Stimulated activated CD4-positive, alpha-beta T cell treated with anti-CD3 and anti-CD28 coated beads, Interleukin-2, amount 100 ng/mL, for 24 hours (primary cell): ENCODE measurements at places on chromosomes 3 and 15.

- DNase-seq: no peak
These were observed 217.3 kb downstream of the OSBPL10 start for GRCh38 chr3:31763731-31764130.

GRCh38 chr3:167350245-167350862 is 29.7 kb downstream of the ZBBX start:
- DNase-seq: no peak

DNA sequence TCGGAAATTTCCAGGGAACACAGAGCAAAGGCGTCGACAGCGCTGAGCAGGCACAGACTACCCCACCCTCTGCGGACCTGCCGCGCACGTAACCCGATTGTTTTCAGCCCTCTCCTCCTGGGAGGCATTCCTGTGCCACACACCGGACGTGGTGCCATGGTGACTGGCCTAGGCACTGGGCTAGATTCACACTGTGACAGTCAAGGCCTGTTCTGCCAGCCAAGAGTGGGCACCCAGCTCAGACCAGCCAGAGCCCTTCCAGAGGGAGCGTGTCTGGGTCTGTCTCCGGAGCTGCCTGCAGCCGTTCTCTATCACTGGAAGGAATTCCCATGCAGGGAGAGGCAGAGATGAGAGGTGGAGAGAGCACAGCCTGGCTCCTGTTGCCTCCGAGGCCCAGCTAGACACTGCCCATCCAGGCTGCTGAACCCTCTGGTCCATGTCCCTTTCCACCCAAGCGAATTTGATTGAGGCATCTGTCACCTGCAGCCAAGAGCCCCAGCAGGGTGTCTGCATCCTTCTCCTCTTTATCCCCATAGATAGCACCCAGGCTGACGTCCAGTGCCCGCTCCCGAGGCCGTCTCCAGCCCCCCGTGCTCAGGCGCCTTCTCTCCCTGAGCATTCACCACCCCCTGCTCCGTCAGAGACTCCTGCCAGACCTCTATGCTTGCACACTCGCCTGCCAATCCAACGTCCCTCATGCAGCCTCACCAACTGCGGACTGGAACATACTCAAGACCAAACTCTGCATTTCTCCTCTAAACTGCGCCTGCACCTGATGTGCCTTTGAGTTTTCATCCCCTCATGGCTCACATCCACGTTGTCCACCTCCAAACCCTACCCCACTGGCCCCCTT is 267.5 kb downstream of the OCA2 start:
- no peak for DNase-seq

GRCh38 chr3:51099794-51100535 is 285.1 kb upstream of the MANF start:
- no peak for DNase-seq

GRCh38 chr3:11564577-11565001 is 79.1 kb downstream of the VGLL4 start:
- DNase-seq: no peak

- no peak for DNase-seq
These were observed 51.9 kb downstream of the SV2B start for GRCh38 chr15:91151781-91152563.

DNA sequence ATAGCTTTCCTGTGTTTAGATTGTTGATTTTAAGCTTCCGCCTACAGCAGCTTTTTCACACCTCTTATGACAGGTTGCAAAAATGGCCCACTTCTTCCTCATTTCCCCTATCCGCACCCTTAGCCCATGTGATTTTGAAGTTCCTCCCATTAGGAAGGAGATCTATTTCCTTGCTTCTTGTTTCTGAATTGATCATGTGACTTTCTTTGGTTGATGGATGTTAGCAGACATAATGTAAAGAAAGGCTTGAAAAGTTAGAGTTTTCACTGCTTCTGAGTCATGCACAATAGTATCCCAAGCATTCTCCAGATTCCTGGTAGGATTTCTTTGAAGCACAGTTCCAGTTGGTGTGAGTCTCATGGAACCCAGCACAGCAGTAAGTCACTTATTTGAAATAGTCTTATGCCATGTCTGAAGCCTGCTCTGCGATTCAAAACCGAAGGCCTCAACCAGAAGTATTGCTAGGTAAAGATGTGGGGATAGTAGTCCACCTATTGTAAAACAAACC is 76.6 kb downstream of the EDEM1 start:
- no peak for DNase-seq

- no peak for DNase-seq
These were observed 167.1 kb upstream of the WNT5A start for GRCh38 chr3:55654123-55654760.

GRCh38 chr3:157447026-157447694 is 10.5 kb downstream of the PTX3 start:
- DNase-seq: no peak

- no peak for DNase-seq
These were observed 24.4 kb downstream of the MAGEF1 start for GRCh38 chr3:184687363-184688015.

DNA sequence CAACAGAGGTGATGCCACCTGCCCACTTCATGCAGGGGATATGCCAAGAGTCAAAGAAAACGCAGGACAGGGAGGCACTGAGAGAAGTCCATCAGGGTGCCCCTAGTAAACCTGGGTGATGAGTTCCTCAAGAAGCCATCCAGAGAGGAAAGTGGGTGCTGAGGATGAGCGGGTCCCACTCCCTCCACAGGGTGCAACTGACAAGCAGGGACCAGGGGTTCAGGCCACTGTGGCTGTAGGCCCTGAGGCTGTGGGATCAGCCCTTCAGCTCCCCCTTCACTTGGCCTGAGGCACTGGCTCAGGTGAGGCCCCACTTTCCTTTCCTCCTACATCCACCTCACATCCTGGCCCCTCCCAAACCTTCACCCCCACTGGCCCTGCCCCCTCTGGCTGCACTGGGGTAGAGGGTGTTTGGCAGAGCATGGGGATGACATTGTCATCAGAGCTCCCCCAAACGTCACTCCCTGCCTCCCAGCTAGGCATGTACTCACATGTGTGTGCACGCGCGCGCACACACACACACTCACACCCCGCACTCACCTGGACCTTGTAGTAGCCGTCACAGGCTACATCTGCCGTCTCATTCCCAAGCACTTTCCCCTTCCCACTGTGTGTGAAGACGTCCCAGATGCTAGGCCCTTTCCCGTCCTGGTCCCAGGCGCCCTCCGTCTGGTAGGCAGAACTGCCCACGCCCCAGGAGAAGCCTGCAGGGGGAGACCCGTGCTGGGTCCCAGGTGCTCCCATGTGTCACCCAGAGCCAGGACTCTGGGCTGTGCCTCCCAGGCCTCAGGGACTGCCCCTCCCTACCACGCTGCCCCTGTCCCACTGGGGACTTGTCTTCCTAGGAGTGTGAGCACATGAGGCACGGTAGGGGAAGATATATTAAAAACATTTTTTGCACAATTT is 1.4 kb downstream of the LCTL start:
- DNase-seq: no peak

DNA sequence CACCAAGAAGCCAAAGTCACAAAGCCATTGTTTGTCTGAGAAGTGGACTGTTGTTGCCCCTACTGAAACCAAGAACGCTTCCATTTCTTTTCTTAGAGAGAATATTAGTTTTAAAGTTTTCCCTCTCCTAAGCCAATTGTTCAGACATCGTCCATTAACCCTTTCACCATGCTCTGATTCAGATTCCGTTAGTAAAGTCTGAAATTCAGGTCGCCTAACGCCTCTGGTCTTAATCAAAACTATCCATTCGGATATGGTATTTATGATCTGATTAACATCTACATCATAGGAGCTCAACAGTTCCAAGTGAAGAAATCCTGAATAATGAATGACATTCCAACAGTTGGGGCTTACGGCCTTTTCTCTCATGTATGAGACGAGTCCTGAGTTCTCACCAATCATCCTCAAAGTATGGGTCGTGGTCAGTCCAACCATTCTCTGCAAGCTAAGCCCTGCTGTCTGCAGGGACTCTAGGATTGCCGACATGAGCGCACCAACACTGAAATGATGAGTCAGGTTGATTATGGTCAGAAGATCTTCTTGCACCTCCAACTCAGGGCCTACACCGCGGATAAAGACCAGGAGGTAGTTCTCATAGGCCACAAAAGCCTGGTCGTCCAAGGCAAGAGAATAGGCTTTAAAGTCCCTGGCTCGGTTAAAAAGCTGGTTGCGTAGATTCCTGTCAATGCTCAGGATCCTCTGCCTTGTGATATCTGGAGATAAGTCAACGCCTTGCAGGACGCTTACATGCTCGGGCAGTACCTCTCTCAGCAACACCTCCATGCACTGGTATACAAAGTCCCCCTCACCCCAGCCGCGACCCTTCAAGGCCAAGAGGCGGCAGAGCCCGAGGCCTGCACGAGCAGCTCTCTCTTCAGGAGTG is 767 bp downstream of the EPM2AIP1 start:
- no peak for DNase-seq

- no peak for DNase-seq
These were observed 99.8 kb upstream of the FGF7 start for GRCh38 chr15:49323207-49323606.

- no peak for DNase-seq
These were observed 3.9 kb downstream of the XIRP1 start for GRCh38 chr3:39188271-39189149.

- DNase-seq: no peak
These were observed 36.8 kb downstream of the RBMS3 start for GRCh38 chr3:29317659-29318173.

DNA sequence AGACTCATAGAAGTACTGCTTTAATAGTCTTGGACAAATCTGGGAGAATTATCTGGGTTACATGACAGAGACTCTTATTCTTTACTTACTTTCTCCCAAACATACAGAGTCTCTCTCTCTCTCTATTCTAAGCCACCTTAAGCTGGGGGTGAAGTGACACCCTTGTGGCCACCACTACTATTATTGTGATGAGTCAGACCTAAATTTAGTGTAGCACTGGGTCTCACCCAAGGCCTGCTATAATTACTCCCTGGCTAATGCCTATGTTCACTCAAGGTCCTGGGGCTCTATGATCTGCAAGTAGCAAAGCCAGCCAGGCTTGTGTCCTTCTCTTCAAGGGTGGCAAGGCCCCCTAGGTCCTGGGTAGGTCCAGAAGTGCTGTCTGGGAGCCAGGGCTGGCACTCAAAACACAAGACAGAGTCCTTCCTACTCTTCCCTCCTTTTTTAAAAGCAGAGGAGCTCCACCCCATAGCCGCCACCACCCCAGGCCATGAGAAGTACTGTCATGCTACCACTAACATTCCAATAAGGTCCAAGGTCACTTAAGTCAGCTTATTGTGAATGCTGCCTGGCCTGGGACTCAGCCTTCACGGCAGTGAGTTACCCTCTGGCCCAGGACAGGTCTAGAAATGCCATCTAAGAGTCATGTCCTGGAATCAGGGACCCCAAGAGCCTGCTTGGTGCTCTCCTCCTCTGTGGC is 183.6 kb downstream of the POLQ start:
- no peak for DNase-seq

- no peak for DNase-seq
These were observed 27.2 kb downstream of the VGLL4 start for GRCh38 chr3:11616551-11616950.

DNA sequence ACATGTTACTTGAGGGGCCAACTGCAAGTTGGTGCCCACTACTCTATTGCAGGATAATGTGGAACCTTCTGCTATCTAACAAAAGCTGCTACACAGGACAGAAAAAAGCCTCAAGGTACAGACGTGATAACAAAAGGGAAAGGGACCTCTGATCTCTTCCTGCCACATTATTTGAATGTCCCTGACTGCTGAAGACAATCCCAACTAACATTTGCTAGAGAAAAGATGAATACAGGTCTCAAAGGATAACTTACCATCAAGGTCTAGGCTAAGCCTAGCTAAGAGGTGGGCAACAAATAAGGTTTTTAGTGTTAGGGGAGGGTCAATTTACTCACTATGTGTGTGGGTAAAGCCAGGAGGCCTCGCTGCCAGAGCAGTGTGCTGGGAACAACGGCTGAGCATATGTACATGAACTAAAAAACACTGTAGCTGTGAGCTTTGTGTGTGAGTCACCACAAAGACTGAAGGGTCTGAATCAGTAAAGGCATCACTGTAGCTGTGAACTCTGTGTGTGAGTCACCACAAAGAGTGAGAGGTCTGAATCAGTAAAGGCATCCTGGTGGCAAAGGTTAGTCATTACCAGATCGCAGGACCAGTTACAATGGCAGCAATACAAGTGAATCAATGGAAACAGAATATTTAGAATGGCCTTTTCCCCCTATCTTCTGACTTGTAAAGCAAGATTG is 111.7 kb downstream of the LMLN start:
- peak; percentile 62 for DNase-seq

DNA sequence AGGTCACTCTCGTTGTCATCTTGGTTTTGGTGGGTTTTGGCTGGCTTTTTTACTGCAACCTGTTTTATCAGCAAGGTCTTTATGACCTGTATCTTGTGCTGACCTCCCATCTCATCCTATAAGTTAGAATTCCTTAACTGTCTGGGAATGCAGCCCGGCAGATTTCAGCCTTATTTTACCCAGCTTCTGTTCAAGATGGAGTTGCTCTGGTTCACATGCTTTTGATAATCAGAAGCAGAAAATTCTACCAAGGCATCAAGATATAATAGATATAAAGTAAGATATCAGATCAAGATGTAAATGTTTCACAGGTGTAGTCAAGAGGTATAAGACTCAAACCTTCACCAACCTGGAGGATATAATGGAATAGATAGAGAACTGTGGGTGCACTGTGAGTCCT is 16.0 kb downstream of the GPR176 start:
- DNase-seq: no peak
